ENCODE measurements at places on chromosomes 6 and 20.

DNA sequence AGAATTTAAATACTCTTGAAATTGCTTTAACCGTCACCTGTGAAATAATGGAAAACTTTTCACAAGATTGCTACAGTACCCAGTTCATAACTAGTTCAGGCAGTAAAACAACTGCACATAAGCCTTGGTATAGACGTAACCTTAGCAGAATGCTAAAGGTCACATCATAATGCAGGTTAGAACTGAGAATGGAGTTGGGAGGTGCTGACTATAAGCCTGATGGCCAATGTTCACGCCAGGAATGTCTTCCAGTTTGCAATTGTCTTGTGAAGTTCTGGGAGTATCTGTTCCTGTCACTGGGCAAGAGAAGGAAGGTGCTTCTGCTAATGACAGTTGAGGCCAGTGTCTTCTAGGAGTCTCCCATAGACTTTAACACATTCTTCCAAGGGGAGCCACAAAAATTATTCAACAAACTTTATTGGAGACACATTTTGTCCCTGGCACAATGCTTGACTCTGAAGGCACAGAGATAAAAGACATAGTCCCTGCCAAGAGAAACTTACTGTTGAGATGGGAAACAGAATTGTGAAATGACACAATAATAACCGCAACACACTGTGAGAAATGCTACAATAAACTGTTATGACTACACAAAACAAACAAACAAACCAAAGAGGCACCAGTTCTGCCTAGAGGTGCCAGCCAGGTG lies 24.6 kb upstream of the CEP162 start:
- DNase-seq, result no peak

- DNase-seq, result no peak
Observed at GRCh38 chr6:45961125-45961524, 54.5 kb downstream of the CLIC5 start.

GRCh38 chr20:11324990-11325389 lies 592.7 kb upstream of the BTBD3 start:
- no peak for DNase-seq

DNA sequence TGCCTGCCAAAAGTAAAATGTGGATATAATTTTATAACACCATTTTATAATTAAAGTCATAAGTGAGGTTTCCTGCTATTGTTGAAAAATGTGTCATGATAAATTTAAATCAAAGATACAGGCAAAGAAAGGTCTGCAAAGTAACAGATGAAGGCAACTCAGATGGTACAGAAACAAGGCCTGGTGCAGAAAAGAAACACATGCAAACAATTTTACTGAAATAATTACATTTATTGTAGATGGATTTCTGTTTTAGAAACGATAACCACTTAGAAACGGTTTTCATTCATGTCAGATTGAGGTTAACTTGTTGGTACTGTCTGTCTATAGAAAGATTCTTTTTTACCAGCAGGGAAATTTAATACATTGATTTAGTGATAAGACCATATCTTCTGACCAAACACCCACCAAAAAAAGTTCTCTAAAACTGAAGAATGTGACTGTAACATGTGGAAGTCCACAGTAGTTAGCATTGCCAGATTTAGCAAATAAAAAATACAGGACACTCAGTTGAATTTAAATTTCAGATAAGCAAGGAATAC lies 105.5 kb upstream of the FERMT1 start:
- no peak for DNase-seq

- no peak for DNase-seq
Observed at GRCh38 chr6:4647414-4648365, 128.5 kb upstream of the CDYL start.

DNA sequence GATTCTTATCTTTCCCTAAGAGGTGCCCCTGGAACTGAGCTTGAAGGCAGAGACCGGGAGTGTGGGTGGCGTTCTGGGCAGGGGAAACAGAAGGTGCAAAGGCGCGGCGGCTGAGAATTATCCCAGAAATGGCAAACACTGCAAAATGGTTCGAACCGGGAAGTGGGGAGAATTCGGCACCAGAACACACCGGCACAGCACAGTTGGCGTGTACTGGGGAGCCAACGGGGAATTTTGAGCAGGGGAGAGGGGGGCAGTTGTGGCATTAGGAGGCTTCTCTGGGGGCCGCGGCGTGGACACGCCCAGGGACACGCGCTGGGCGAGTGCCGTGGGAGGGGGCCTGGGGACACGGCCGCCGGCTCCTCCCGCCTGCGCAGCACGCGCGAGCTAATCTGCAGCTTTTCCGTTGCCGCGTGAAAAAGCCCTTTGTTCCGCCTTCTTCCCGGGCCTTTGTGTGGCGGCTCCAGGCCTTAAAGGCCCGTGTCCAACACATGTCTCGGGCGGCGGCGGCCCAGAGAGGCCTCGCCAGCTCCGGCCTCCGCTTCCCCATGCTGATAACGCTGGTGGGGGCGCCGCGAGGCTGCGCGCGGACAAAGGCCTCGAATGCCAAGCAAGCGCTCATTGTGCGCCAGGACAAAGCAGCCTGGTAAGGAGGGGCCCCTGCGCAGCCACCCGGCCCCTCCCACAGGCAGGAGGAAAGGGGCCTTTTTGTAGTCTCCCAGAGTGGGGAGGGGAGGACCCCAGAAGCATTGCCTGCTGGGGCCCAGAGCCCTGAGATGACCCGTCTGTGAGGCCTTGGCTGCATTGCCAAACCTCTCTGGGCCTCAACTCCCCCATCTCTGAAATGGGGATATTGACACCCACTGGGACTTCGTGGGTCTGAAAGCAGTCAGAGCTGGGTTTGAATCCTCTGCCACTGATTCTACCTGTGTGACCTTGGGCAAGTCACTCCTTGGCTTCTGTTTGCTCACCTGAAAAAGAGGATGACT lies 82.8 kb downstream of the CD40 start:
- DNase-seq, result no peak

GRCh38 chr6:97815301-97815812 lies 532.3 kb upstream of the MMS22L start:
- DNase-seq, result no peak

DNA sequence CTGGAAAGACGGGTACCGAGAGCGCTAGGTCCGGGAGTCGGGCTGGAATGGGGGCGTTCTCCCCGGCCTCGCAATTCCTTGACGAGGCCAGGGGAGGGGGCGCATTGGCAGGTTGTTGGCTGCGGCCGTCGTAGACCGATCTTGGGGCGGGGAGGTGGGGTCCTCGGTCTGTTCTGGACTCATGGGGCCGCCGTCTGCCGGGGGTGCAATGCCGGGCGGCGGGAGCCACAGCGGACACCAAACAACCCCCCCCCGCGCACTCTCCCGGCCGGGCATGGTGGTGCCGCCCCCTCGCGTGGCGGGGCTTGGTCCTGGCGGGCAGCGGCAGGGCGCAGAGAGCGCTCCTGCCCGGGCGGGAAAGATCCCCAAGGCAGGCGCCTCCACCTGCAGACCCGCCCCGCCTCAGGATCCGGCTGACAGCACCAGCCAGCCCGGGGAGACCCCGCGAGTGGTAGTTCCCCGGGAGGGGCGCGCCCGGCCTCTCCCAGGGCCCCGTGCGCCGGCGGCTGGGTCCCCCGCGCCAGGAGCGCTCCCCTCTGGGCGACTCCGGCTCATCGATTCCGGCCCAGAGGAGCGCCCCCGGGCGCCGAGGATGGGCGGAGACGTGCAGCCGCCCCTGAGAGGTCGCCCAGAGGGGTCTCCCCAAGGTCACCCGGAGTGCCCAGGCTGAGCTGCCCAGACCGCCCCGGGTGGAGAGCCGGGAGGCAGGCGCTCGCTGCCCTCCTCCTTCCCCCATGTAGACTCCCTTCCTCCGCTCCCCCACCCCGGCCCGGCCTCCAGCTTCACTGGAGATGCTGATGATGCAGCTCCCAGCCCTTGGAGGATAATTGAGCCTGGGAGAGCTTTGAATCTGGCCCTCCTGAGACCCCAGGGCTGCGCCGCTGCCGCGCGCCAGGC lies 709 bp downstream of the PPP1R16B start:
- DNase-seq, result peak; percentile 70

- DNase-seq, result no peak
Observed at GRCh38 chr20:3275064-3275935, 36.3 kb upstream of the SLC4A11 start.

GRCh38 chr6:4017834-4018170 lies 61.1 kb downstream of the FAM217A start:
- DNase-seq, result no peak

GRCh38 chr6:123168466-123168865 lies 172.4 kb downstream of the CLVS2 start:
- no peak for DNase-seq

DNA sequence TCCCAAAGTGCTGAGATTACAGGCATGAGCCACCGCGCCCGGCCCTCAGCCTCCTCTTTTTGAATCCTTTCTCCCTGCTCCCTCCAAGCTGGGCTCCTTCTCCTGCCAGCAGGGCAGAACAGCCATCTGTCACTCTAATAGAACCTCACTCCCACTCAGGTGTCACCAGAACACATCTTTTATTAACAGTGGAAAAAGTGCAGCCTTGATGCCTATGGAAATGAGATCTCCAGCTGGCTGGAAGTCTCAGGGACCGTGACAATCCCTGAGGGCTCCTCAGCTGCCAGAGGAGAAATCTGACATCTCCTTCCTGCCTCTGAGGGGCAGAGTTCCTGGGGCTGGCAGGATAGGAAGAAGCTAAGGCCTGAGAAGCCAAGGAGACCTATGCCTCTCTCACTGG lies 28.0 kb downstream of the TMC2 start:
- no peak for DNase-seq

GRCh38 chr6:119986934-119987549 lies 637.5 kb upstream of the MAN1A1 start:
- DNase-seq, result no peak

DNA sequence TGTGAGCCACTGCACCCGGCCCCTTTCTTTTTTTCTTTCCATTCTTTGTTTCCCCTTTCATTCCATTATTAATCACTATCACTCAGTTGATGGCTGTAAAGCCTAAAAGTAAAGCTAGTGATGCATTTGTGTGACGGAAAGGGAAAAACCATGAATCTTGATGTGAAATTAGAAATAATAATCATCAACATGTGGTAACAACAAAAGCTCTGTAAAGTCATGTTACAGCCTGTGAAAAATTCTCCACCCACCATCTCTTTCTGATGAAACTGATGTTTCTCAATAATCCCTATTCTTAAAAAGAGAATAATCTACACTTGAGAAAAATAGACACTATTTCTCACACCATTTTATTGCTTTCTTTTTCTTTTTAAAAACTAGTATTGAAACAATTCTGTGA lies 80.0 kb downstream of the CRYBG1 start:
- no peak for DNase-seq

DNA sequence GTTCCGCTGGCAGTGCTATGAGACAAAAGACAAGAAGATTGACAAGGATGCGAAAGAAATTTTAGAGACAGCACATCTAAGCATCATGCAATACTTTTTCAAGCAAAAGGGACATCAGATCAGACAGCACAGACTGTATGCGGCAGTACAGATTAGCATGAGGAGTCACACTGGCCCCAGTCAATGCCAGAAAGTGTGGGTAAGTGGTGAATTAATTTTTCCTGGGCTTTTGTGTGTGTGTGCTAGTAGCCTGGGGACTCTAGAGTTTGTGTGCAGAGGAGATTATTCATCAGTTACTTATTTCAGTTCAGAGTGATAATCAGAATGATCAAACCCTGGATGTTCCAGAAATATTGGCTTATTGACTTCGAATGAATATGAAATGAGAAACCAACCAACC lies 47.2 kb downstream of the LAMA4 start:
- no peak for DNase-seq

DNA sequence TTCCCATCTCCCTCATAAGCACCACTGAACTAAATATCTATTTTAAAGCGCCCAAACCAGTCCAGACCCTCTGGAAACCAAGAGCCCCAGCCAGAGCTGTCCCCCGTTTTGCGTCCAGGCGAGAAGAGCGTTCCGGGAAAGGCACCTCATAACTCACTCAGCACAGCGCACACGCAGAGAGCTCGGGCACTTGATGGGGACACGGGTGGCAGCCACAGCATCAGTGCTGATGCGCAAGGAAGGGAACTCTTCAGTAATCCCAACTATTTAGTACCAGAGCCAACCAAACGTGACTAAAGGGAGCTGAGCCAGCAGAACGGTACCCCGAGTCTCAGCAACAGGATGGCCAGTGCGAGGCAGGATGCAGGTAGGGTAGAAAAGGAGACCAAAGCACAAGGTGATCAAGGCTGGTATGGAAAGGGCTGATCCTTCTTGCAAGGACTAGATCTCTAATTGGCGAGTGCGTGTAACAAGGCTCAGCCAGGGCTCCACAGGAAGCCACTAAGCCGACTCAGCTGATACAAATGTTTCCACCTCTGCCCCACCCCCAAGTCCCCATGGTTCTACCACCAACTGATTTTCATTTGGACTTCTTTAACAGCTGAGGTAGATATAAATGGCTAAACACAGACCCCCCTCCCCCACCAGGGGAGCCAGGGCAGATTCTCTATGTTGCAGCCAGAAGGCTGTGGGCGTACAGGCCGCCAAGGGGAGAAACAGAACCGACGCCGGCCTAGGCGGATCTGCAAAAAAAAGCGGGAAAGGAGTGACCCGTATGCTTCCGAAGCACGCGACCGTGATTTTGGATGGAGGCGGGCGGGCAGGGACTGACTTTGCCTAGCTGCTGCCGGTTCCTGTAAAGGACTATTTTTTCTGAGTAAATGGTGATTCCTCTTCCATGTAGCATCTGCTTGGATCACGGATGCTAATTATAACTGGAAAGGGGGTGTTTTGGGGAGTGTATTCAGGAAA lies 183.5 kb upstream of the COL21A1 start:
- DNase-seq, result no peak

GRCh38 chr6:89204096-89204495 lies 13.1 kb downstream of the GABRR1 start:
- no peak for DNase-seq

DNA sequence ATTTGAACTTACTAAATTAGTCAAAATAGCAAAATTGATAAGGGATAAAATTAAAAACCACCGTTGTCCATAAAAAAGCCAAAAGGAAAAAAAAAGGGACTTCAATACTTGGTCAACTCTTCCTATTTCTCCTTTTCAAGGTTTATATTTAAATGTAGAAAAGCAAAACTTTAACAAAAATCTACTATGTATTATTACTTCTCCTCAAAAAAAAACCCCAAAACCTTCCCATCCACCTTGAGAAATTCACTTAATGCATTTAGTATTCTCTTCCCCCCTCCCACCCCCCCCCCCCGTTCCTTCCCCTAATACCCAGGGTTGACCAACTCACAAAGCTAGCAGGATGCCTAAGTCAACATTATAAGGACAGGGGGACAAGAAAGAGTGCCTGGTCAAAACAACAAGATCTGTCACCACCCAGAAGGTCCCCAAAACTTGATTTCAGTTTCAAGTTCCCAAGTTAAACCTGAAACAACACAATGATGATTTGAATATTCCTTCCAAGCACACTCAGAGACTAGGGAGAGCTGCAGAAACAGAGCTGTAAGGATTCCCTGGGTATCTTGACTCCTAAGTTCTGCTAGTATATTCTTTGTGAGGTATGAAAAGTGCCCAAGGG lies 14.6 kb downstream of the GMDS start:
- no peak for DNase-seq

DNA sequence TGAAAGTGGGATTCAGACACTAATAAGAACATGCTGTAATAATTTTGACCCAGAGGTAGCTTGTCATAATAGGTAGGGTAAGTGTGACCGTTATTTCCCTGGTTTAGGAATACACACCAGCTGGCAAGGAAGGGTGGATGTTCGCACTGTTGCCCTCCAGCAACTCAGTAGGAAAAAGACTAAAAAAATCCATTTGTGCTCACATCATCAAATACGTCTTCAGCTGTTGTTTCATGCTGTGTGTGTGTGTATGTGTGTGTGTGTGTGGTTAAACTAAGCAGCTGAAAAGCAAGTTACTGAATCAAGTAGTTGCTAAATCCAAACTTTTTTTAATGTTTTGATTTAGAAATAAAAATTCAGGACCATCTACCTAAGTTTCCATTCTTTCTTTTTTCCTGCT lies 218.7 kb downstream of the TRDN start:
- DNase-seq, result no peak

Data from NK-92 treated with Interleukin-12 subunit alpha and Interleukin-12 subunit beta, amount 100 ng/mL, for 24 hours (cell line).